ENCODE measurements at places on chromosomes 13 and 19. TPM values are rescaled to one million over a fixed set of nuclear protein-coding genes. Genes with fewer than 3 reads are reported as not detected.

Gene RHPN2
- 2.4 TPM for total RNA-seq

GRCh38 chr13:111270765-111271698, 49.4 kb upstream of the TEX29 start:
- no peak for DNase-seq

- no peak for DNase-seq
Observed at GRCh38 chr13:102089177-102089576, 312.7 kb downstream of the FGF14 start.

Gene ITGBL1
- total RNA-seq = 3.1 TPM

DNA sequence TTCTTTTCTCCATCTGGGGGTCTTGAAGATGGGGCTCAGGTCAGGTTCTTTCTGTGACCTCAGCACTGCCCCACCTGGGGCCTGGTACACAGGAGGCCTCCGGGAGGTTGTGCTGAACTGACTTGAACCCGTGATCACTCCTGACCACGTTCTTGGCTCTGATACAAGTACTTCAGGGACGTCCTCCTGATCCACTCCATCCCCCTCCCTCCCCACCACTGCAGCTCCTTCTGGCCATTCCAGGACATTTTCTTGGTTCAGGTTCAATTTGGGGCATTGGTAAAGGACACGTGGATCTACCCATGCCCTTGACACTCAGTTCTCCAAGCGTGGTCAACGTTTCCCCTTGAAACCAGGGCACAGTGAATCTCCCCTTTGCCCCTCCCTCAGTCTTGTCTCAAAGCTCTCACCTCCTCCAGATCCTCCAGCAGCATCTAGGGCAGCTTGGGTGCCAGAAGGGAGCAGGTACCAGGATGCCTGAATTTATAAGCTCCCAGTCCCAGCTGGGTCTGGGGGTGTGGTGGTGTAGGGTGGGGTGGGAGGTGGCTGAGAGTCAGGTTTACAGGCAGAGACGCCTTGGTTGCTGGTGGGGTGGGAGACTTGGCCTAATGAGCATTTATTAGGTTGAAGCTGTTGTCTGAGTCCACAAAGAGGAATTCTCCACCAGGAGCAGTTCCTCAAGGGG, at the start of gene KLK15:
Gene KLK15 (minus strand): TSS at position 458 of the 685 bp plus-strand sequence. CDS start 2,082 bp downstream, outside the sequence.
- no peak for DNase-seq

DNA sequence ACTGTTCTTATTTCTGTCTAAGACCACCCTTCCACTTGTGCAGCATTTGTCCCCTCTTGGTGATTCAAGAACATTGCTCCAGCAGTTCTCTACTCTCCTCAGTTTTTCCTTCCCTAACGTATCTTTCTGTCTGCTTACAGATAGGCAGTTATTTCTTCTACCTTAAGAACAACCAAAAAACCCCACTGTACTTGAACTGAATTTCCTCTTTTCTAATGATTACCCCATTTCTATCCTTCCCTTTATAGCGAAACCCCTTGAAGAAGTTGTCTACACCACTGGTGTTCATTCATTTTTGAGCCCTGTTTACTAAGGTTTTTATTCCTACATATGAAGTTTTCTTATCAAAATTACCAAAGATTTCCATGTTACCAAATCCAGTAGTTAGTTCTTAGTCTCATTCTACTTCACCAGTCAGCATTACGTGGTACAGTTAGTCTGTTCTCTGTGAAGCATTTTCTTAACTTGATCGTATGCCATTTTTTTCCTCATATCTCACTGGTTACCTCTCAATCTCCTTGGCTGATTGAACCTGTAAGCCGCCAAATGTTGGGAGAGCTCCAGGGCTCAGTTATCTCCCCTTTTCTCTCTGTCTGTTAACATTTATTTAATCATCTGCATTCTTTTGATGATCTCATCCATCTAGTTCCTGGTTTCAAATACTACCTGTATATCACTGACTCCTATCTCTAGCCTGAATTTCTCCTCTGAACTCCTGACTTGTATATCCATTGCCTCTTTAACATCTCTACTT, 9.0 kb downstream of the LSM14A start:
- DNase-seq = no peak

DNA sequence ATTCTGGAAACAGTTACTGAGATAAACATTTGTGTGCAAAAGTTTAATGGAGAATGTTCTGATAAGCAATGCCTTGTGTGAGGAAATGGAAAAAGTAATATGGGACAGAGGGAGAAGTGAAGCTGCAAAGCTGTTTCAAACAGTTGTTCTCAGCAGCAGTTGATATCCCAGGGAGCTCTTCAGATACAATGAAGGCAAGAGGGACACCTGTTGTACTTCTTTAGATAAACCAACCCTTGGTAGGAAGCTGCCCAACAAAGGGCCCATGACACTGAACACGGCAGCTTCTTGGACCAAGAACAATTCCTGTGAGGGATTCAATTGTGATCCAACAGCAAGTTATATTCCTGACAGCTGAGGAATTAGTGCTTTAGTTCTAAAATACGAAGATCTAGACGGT, 894.3 kb upstream of the PCDH20 start:
- DNase-seq = no peak

All from left ventricle myocardium superior (tissue), 1 donor.